ENCODE measurements at places on chromosomes 3 and 15.

DNA sequence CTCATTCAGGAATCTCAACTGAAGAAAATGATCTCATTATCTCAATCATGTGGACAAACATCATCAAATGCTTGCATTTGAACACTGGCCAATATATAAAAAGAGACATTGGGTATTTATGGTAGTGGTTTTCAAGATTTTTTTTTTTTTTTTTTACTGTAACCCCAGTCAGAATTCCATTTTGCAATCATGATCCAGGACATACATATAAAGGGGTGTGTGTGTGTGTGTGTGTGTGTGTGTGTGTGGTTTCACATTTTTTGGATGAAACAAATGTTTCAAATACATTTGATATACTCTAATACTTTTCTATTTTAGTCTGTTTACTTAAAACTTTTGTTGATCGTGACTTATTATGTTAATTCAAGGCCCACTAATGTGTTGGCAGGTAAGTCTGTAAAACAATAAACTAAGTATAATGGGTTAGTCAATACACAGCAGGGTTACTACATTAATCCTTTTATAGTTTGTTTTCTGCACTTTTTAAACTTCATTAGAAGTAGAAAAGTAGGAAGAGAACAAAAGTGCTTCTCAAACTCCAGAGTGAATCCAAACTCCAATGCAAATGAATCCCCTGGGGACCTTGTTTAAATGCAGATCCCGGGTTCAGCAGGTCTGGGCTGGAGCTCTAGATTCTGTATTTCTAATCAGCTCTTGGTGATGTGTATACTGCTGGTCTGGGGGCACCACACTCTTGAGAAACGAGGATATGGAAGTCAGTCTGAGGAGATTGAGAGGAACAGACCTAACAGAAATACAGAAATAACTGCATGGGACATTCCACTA lies 17.6 kb downstream of the THRB start:
- no peak for DNase-seq

- DNase-seq = no peak
Observed at GRCh38 chr3:111733154-111733553, 125.9 kb upstream of the PHLDB2 start.

GRCh38 chr15:72375846-72376581 lies at the start of gene HEXA:
Gene HEXA, minus strand, starts transcription at chr15:72376014. Its CDS starts 42 bp downstream, at chr15:72375972.
- DNase-seq = peak; percentile 92

DNA sequence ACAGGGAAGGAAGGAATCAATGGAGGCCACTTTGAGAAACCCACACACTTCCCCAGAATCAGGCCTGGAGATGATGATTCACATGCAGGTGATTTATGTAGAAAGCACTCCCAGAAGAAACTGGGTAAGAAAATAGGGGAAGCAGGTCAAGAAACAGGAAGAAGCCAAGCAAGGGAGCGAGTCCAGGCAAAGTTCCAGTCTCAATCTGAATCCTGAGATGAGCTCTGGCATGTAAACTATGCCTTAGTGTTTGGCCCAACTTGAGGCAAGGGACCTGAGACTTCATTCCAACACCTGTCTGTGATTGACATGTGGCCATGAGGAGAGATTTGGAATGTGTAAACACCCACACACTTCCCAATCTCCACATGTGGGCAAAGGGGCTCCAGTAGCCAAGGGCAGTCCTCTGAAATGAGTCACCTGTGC lies 61.6 kb upstream of the CTNNB1 start:
- no peak for DNase-seq

GRCh38 chr15:67241132-67241855 lies 13.2 kb downstream of the AAGAB start:
- DNase-seq = no peak

DNA sequence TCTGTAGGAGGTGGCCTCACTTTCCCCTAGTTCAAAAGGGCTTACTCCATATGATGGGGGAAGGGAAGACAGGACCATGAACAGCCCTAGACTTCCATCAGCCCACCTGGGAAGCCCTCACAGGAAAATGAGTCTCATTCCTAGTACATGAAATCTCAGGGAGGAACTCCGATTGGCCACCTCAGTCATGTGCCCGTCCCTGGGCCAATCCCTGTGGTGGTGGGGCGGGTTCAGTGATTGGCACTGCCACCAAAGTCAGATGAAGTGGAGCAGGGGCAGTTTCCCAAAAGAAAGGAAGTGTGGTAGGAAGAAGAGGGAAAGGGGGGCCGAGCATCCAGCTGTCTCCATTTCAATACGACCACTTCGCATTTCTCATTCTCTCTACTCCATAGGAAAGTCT lies 25.9 kb upstream of the GP9 start:
- no peak for DNase-seq
